A172 (cell line): ENCODE measurements at places on chromosomes 5 and 9.

GRCh38 chr5:156836846-156837245 is 13.2 kb upstream of the PPP1R2B start:
- DNase-seq, result no peak

DNA sequence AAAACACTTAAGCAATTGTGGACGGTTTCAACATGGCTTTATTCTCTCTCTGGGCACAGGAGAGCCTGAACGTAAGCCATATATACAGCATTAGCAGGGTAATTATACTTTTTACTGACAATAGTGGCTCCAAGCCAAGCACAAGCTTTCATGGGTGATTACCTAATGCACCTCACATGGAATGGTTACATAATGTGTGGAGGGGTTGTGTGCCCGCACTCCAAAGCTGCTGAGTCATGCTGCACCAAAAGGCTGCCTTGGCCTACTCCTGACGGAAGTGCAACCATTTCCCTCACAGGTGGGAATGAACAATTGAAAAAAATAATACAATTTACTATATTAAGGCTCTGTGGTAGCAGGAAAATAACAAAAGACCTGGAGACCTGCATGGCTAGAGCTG is 86.5 kb upstream of the ATP10B start:
- peak; percentile 5 for DNase-seq

DNA sequence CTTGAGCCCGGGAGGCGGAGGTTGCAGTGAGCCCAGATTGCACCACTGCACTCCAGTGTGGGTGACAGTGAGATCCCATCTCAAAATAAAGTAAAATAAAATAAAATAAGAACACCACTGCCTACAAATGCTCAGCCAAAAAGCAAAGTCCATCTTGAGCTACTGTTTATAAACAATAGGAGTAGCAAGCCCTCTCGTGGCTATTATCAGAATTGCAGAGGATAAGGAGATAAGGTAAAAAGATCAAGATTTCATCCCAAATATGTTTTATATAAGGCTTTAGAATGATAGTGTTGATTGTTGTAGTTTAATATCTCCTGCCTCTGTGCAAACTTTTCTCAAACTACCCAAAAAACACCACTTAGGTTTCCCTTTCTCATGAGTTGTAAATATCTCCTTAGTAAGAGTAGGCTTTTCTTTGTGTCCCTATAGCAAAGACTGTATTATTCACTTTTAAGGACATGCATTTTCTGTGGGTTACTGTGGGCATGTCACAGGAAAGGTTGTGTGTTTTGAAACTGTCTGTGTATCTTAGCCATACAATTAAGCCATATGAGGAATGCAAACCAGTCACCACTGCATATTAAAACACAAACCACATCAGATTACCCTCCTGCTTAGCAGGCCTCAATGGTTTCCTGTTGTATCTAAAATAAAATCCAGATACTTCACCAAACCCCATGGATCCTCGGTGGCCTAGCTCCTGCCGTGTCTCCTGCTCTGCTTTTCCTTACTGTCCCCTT is 31.8 kb upstream of the CKS2 start:
- DNase-seq, result peak; percentile 56

- DNase-seq, result no peak
Measured at GRCh38 chr5:143559586-143560109, 156.2 kb upstream of the NR3C1 start.

DNA sequence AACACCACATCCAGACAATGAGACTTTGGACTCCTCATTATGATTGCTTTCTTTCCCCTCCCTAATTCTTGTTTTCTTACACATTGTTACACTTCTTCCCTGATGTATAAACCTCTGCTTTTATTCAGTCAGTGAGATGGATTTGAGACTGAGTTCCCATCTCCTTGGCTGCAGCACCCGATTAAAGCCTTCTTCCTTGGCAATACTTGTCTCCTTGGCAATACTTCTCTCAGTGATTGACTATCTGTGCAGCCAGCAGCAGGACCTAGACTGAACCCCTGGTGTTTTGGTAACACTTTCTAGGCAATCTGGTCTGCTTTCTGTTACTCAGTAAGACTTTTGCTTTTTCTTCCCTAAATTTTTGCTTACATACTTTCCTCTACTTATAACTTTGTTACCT is 492.8 kb upstream of the SMC2 start:
- DNase-seq, result no peak

- no peak for DNase-seq
Measured at GRCh38 chr5:171721464-171721863, 64.2 kb upstream of the SMIM23 start.

DNA sequence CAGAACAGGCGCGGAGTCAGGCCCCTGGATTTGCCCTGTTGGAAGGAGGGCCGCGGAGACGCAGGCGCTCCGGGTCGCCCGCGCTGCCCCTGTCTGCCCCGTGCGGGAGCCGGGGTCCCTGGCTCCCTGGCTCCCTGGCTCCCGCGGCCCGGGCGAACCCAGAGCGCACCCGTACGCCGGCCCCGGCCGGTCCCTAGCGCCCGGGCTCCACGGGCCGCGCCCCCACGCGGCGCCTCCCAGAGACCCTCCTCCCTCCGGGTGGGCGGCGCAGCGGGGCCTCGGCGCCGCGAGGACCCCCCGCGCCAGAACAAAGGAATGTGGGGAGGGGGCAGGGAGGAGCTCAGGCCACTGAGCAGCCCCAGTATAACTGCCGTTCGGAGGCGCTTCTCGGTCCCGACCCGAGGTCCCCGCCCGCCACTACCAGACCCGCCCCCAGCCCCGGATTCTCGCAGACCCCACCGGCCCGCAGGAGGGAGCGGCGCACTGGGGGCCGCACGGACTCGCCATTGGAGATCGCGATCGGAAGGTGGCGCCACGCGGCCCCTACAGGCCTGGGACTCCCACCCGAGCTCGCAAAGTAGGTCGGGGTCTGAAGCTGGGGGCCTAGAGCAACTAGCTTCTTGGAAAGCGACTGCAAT is 2.4 kb downstream of the NFIL3 start:
- no peak for DNase-seq

DNA sequence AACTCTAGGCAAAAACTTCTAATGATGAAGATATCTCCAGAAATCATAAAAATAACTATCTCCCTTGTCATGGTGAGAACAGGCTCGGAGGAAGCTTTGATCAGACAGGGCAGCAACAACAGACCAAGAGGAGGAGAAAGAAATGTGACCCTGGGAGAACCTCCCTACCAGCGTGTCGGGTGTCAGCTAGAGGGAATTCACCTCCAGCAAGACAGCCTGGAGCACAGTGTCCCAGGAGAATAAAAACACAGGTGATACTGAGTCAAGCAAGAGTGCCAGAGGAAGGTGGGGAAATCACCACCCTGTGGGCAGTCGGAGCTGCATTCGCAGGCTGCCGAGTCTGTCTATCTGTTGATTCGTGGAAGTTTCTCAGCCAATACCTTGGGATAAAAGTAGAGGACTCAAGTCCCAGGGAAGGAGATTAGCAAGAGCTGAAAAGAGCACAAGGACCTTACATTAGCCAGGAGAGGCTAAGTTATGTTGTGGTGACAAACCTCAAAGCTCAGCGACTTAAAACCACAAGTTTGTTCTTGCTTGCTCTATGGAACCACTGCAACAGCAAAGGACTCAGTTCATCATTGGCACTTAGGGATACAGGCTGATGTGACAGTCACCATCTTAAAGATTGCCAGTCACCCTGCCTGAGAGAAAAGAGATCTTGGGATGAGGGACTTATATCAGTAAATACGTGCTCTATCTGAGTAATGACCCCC is 598.3 kb downstream of the CCDC171 start:
- DNase-seq, result no peak

- DNase-seq, result no peak
Measured at GRCh38 chr9:72313507-72313906, 51.5 kb downstream of the ZFAND5 start.

GRCh38 chr5:51599587-51599986 is 216.3 kb downstream of the ISL1 start:
- DNase-seq, result no peak

- no peak for DNase-seq
Measured at GRCh38 chr5:124653666-124654065, 92.8 kb downstream of the ZNF608 start.

- DNase-seq, result no peak
Measured at GRCh38 chr5:68369023-68369359, 153.4 kb downstream of the PIK3R1 start.

- DNase-seq, result no peak
Measured at GRCh38 chr9:106677830-106678229, 185.1 kb upstream of the ZNF462 start.

- DNase-seq, result no peak
Measured at GRCh38 chr9:112184946-112185345, 9.8 kb upstream of the SUSD1 start.

GRCh38 chr5:101045689-101046088 is 142.6 kb upstream of the ST8SIA4 start:
- DNase-seq, result no peak
